Lung microvascular endothelial cell (primary cell): ENCODE measurements at places on chromosomes 16 and 17. TPM values are rescaled to one million over a fixed set of nuclear protein-coding genes. Genes with fewer than 3 reads are reported as not detected.

Gene TMEM114
- total RNA-seq = not detected in 2 replicates

GRCh38 chr16:53707671-53708070, 3.7 kb downstream of the FTO start:
- no peak for DNase-seq

GRCh38 chr17:83104577-83105505, 25.4 kb downstream of the METRNL start:
- DNase-seq = peak; percentile 64

DNA sequence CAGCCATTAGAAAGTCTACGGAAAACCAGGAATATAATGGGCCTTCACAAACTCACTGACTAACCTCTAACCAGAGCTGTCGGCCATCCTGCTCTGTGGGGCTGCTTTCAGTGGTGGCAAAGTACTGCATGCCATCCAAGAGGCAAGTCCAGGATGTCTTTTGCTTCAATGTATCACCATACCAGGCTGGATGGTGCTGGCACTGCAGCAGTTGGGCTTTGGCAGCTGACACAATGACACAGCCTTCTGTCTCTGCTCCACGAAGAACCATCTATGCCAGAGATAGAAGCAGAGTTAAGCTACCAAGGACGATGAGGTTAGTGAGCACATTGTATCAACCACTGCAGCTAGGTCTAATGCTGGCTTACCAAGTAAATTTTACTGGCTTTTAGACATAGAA, 9.7 kb upstream of the RSKR start:
- DNase-seq = no peak

GRCh38 chr17:42246515-42246914, 29.7 kb downstream of the STAT5B start:
- peak; percentile 47 for DNase-seq
